ENCODE measurements at places on chromosomes 11 and 22.

DNA sequence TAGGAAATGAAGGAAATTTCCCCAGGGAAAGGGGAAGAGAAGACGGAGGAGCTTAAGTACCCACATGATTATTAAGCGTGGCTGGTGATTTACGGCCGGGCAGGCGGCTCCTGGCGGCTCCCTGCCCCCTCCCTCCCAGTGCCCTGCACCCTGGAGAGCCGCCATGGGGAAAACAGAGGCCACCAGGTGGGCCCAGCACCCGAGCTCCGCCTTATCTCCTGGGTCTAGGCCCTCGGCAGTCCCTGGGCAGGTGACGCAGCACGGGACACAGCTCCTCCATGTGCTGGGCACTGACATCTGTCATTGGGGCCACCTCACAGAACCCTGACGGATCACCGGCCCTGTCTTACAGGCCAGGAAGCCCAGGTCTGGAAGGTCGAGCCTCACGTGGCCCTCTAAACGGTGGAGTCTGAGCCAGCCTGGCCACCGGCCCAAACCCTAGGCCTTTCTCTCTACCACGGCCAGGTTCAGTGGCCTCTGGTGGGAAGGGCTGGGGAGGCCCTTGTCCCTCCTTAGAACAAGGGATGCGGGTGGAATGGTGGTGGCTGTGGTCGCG lies 60.2 kb upstream of the PPARA start:
- no peak for DNase-seq

GRCh38 chr22:32183625-32184024 lies 21.2 kb downstream of the RFPL2 start:
- no peak for DNase-seq

GRCh38 chr22:39937906-39938305 lies 22.3 kb upstream of the TMA7B start:
- DNase-seq = no peak

GRCh38 chr11:55572548-55572947 lies 620 bp downstream of the OR4C16 start:
- peak; percentile 49 for DNase-seq

- no peak for DNase-seq
Measured at GRCh38 chr22:45864959-45865476, 111.9 kb downstream of the WNT7B start.
